ENCODE measurements at places on chromosomes 11 and 22.

DNA sequence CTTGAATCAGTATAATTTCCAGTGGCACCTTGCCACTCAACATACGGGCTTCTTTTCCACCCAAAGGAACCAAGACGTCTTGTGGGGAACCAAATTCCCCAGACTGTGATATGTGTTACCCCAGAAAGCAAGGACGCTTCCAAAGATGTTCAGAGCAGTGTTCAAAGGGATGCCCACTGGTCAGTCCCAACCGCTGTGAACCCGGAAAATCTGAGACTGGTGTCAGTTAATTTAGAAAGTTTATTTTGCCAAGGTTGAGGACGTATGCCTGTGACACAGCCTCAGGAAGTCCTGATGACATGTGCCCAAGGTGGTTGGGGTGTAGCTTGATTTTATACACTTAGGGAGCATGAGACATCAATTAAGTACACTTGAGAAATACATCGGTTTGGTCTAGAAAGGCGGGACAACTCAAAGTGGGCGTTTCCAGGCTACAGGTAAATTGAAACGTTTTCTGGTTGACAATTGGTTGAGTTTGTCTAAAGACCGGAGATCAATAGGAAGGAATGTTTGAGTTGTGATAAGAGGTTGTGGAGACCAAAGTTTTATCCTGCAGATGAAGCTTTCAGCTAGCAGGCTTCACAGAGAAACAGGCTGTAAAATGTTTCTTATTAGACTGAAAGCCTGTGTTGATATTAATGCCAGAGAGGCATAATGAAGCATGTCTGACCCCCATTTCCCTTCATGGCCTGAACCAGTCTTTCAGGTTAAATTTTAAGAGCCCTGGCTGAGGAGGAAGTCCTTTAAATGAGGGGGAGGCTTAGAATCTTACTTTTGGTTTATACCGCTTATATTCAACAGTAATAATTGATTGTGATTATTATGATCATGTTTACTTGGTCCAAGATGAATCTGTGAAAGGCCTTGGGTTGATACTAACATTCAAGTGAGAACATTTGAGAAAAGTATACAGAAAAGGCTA, 6.8 kb downstream of the APOL3 start:
- DNase-seq: no peak

- DNase-seq: no peak
These were observed 19.9 kb downstream of the PACSIN2 start for GRCh38 chr22:42994917-42995562.

GRCh38 chr11:47271961-47272661, 2.2 kb downstream of the MADD start:
- no peak for DNase-seq

DNA sequence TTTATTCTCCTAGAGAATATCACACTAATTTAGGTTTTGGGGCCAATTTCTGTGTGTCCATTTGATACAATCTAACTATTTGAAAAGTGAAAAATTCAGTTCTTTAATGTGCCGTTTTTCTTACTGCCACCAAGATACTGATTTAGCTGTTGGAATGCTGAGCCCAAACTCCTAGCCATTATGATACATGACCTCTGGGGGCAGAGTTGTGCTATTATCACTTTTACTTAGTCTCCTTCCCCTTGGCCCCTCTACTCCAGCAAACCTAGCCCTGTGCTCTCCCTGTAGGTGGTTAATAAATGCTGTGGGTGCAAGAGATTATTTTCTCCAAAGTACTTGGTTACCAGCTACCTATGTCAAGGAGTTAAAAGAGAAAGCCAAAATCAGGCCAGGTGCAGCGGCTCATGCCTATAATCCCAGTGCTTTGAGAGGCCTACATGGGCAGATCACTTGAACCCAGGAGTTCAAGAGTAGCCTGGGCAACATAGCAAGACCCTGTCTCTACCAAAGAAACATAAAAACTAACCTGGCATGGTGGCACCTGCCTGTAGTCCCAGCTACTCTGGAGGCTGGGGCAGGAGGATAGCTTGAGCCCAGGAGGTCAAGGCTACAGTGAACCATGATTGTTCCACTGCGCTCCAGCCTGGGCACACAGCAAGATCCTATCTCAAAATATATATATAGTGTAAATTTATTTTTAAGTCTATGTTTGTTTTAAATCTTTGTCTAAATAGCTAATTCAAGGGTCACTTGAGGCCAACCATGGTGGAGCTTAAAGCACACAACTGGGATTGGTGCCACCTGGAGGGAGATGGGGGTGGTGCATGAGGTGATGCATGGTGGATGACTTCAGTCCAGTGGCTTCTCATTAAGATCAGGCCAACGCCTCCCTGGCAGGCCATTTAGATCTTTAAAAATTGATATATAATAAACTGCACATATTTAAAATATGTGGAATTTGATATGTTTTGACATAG, 193.2 kb upstream of the PLET1 start:
- DNase-seq: no peak

DNA sequence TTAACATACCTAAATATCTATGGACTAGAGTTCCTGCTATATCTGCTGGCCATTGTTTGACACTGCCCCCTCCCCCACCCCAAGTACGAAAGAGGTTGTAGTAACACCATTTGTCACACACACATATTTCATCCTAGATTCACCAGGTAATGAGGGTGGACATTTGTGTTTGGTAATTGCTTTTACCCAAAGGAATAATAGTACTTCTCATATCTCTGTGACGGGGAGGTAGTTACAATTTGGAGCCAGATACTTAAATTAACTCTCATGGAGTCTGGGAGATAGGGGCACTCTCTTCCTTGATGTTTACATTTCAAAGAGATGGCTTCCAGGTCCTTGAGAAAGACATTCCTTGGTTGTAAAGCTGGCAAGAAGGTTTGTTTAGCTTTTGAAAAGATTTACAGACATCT, 38.7 kb downstream of the REXO2 start:
- DNase-seq: no peak

Measured in activated T-helper 1 cell treated with Interleukin-2 at 50 U/mL for 16 hours (primary cell).